Left ventricle myocardium superior (tissue), 1 donor: ENCODE measurements at places on chromosomes 5 and 9. TPM values are rescaled to one million over a fixed set of nuclear protein-coding genes. Genes with fewer than 3 reads are reported as not detected.
A peak's percentile ranks its signal among the peaks of the same experiment; 100 is the strongest.

Gene ANKRD33B
- total RNA-seq = 6.7 TPM

Gene SPINK13
- total RNA-seq = not detected

Gene NUTM2F
- not detected for total RNA-seq

Gene GFPT2
- total RNA-seq = 15.3 TPM

Gene ACOT12
- not detected for total RNA-seq

DNA sequence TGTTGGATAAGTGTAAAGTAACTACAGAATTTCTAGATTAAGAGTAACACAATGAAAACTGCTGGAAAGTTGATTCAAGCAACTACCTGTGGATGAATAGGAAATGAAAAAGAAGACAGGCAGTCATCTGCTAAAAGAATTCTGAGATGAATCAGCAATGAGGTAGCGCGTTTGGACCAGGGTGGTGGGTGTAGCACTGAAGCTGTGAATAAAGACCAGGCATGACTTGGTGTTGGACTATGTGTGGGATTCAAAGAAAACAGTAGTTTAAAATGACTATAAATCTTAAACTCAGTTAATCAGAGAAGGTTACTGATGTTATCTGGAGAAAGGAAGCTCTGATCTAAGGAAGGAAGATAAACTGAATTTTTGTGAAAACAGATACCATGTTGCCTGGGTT, 159.8 kb downstream of the FBN2 start:
- no peak for DNase-seq

- DNase-seq = peak; percentile 67
Measured at GRCh38 chr5:139895647-139896046, 100.0 kb downstream of the PSD2 start.

DNA sequence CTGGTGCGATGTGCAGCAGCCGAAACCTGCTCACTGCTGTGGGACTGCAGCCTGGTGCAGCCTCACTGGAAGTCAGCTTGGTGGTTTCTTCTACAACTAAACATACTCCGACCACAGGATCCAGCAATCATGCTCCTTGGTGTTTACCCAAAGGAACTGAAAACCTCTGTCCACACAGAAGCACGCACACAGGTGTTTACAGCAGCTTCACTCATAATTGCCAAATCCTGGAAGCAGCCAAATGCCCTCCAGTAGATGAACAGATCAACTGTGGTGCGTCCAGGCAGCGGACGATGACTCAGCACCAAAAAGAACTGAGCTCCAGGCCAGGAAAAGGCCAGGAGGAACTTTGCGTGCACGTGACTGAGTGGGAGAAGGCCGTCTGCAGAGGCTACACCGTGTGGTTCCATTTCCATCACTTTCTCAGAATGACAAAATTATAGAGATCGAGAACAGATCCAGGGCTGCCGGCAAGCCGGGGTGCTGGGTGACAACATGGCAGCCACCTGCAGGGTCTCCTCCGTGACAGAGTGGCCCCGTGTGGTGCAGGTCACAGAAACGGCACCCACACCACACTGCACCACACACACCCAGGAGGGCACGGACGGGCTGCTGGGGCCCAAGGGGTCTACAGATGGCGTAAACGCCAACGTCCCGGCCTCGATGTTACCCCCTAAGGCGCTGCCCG, 23.1 kb upstream of the NSMF start:
- peak; percentile 50 for DNase-seq

DNA sequence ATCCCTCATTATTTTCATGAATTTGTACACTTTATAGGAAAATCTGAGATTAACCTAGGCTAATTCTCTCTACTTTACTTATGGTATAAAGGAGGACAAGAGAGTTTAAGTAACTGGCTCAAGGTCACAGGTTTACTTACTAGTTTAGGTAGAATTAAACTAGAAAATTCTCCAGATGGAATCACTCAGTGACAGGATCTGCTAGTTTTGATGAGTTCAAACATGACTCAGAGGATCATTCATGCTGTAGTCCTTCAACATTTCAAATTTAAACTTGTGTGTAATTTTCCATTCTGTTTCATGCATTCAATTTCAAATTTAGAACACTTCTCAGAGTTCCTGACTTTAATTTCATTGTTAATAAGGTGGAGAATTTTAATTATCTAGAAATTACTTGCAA, 485.7 kb upstream of the TUSC1 start:
- no peak for DNase-seq
